ENCODE measurements at places on chromosomes 11 and 22.

GRCh38 chr11:134144744-134145143, 75.9 kb downstream of the JAM3 start:
- no peak for DNase-seq

DNA sequence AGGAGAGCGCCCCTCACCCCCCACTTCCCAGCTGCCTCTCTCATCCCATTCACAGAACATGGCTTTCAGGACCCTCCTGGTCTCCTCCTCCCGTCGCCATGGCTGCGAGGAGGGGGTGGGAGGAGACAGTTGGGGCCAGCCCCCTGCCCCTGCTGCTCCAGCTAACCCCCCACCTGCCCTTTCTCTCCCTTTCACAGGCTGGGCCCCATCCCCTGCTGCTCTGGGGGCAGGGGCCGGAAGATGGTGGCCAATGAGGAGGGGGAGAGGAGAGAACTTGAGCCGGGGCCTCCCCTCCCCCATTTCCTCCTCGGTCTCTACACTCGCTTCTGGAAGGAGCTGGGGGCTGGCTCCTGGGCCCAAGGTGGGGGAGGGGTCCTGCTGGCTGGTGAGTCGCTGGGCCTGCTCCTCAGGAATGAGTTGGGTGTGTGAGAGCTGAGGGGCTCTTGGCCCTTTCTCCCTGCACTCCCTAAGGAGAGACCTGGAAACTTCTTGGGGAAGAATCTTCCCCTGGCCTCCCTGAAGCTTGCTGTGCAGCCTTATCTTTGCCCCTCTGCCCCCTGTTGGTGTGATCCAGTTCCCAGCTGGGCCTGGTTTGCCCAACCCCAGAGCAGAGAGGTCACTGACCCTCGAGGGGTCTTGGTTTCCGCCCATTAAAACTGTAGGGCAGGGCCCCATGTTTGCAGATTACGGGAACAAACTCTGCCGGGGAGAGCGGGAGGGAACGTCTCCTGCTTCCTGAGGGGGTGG, 10.2 kb downstream of the YPEL4 start:
- DNase-seq = no peak

GRCh38 chr22:27409299-27409698, 392.3 kb downstream of the MN1 start:
- DNase-seq = no peak

DNA sequence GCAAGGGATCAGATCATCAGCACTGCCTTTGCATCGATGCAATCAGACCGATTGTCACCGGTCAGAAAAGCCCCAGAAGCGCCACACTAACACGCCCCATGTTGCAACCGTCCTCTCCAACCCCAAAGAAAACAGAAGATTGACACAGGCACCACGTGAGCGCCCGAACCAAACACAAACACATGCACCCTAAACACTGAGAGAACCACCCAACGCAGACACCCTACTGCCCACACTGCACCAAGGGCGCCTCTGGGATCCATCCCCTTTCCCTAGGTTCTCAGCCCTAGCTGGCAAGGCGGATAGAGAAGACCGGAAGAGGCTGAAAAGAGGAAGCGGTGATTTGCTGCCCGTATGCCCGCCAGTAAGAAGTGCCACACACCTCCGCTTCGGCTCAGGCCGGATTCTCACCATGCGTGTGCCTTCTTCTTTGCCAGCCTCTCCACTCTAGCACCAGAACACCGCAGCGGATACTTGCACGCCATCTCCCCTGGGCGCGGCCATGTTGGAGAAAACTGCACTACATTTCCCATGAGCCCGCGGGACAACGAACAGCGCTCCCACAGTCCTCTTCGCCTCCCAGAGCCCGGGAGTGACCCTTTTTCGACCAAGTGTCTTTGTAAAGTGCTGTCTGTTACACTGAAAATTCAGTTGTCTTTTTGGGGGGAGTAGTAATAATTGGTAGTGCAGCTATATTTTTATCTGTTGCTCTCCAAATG, at the start of gene ALKBH8:
Gene ALKBH8, minus strand, starts transcription at position 517 of the 719 bp plus-strand sequence. CDS start 4,842 bp downstream, outside the sequence.
- peak; percentile 46 for DNase-seq

DNA sequence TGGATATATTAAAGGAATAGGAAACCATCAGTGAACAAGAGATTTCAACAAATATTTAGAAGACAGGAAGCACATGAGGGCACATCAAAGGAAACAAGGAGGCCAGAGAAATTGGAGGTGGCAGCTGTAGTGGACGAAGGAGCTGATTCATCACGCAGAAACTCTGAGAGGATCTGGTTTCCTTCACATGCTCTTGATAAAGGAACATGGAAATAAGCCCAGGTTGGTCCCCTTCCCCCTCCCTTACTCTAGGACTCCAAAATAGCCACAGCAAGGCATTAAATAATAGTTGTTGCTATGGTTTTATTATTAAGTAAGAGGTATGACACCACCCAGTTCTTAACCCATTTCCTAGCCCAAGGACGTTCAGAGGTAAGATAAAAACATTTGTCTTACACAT, 11.3 kb downstream of the IZUMO1R start:
- DNase-seq = no peak
